Activated CD8-positive, alpha-beta memory T cell treated with anti-CD3 and anti-CD28 coated beads for 4 hours (primary cell): ENCODE measurements at places on chromosomes 5 and 9.

DNA sequence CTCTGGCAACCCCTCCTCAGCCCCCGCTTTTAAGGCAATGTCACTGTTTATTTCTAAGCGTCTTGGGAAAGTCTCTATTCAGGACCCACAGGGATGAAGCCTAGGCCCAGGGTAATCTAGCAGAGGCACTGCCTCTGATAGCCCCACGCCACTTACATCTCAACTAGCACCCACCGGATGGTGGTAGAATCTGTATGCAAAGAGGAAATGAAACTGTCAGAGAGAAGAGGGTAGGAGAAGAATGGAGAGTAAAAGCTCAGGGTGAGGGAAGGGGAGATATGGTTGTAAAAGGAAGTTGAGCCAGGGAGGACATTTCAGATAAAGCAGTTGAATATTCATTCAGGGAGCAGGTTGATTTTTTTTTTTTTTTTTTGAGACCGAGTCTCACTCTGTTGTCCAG is 3.0 kb downstream of the FRRS1L start:
- no peak for DNase-seq

DNA sequence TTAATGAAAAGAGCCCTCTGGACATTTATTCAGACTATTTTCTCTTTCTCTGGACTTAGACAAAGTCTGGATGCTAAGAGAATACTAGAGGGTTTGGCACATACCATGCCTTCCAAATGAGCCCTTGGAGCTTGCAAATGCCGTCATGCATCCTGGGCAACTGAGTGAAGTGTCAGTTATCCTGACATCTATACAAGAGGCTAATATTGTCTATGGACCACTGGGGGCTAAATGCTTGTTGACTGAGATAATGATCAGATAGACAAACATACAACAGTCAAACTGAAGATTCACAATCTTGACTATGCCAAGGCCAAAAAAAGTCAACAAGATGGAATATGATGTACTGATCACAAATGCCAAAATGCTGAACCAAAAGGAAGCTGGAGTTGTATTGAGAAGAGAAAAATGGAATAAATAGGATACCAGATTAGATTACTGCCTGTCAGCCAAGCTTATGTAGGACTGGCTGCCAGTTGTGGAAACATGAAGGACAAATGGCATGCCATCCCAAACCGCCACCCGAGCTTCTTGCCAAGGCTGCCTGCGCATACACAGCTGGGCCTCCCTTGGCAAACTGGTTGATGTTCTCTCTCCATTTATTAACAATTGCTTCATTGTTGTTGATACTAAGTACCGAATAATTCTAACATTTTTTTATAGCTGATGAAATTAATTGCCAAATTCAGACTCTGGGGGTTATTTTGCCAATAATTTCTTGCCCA is 240.1 kb upstream of the GRAMD2B start:
- DNase-seq: no peak

- no peak for DNase-seq
Observed at GRCh38 chr9:98264516-98264915, 9.1 kb upstream of the TBC1D2 start.

DNA sequence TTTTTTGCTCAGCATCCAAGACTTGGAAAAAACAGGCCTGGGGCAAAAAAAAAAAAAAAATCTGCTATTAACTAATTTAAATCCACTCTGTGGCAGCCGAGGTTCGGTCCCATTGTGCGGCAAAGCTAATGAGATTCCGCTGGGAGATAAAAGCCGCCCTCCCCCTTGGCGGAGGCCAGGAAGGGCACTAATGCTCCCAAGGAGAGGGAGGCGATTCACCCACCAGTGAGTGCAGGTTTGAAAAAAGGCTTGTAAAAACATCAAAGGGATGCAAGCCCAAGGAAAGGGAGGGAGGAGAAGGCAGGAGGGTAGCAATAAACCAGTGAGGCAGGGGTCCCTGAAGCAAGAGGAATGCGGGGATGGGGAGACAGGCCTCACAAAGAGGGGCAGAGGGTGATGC is 129.5 kb upstream of the RAPGEF1 start:
- no peak for DNase-seq

DNA sequence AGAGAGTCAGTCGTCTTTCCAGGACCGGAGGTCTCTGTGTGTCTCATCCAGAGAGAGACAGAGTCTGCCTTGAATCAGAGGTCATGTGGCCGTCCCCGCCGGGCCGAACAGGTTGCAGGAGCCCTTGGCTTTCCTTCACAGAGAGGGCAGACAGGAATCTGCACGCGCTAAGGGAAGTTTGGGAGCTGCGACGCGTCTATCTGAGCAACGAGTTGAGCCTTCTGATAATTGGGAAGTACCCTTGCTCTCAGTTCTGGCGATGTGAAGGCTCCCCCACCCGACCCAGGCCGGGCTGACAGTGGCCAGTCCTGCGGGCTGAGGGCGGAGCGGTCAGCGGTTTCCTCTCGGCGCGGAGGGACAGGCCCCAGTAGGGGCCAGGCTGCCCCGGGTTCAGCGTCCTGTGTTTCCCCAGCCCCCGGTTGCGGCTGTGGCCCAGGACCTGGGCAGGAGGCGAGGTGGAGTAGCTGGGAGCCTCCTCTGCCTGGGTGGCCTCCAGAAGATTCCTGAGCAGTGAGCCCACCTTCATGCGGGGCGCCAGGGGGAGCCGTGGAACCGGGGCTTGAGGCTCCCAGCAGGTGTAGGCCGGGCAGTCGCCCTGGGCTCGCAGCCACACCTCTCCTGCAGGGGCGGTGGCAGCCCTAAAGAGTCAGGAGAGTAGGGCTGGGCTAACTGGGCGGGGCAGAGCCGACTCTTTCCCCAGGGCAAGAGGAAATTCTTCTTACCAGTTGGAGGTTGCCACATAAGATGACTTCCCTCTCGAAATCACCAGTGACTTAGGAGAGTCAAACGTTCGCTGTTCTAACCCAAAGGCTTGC is 13.9 kb downstream of the NR2F1 start:
- no peak for DNase-seq

DNA sequence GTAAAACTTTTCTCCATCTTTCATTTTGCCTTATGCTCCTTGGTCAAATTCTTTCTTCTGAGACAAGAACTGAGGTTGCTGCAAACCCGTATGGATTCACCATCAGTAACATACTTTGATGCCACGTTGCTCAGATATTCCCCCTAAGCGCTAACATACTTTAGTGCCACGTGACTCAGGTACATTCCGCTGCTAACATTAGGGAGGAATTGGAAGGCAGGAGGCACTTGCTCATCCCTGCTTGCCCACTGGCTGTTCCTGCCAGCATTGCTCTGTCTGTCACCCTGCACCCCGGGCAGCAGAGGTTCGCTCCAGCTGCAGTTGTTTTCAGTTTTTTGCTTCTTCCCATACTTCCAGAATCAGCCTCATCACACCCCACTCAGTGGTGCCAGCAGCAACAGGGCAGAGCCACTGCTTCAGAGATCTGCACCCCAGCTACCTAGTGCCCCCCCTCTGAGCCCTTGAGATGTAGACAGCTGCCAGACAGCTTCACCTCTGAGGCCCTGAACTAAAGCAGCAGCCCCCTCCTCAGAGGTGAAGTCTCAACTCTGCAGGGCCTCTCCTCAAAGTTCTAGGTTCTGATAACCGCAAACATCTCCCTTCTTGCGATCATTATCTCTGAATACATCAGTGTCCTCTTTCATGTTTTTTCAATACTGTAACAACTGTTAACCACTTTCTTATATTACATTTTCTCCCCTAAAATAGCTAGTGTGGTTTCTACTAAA is 228.0 kb upstream of the KIF2A start:
- DNase-seq: no peak

DNA sequence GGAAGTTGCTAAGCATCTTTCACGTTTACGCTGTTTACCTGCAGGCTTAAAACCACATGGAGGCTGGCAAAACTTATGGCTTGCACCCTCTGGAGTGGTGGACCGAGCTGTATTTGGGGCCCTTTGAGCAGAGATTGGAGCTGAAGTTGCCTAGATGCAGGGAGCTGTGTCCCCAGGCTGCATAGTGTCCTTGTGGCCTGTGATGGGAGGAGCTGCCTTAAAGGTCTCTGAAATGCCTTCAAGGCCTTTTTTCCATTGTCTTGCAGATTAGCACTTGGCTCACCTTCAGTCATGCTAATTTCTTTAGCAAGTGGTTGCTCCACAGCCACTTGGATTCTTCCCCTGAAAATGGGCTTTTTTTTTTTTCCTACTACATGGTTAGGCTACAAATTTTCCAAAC is 81.5 kb upstream of the CHD1 start:
- no peak for DNase-seq

DNA sequence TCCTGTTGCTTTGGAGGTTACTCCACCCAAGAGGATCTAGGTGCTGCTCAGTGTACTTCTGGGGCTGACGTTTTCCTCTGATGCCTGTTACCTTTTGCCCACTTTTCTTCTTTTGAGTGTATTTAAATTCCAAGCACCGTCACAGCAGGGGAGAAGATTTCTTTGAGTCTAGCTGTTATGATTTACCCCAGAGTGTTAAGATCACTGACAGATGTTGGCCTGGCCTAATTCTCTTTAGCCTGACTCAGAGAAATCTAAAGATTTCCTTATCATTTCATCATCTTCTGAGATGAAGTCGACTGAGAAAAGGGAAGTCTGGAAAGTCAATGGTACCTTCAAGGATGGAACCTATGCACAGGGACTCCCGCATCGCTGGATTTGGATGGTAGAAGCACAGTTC is 191.5 kb downstream of the FBXL7 start:
- no peak for DNase-seq

- no peak for DNase-seq
Observed at GRCh38 chr5:66542711-66543110, 53.5 kb upstream of the MAST4 start.
